ENCODE measurements at places on chromosomes 7 and 10.
A peak's percentile ranks its signal among the peaks of the same experiment; 100 is the strongest.

DNA sequence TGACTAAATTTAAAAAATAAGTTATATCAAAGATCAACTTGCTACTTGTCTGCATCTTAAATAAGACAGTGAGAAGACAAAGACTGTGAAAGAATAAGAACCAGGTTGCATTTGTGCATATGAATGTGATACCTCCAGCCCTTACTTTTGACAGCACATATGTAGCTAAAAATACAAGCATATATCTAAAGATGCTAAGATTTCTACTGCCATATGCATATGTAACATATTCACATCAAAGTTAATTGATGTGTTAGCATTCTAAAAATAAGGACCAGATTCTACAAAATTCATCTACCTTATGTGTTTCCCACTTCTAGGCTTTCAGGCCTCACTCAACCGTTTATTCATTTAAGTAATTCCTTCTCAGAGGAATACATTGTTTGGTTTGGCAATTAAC is 1120.3 kb upstream of the LRRTM3 start:
- DNase-seq, result no peak

GRCh38 chr10:124534231-124534798 is 72.7 kb downstream of the LHPP start:
- DNase-seq, result peak; percentile 42

DNA sequence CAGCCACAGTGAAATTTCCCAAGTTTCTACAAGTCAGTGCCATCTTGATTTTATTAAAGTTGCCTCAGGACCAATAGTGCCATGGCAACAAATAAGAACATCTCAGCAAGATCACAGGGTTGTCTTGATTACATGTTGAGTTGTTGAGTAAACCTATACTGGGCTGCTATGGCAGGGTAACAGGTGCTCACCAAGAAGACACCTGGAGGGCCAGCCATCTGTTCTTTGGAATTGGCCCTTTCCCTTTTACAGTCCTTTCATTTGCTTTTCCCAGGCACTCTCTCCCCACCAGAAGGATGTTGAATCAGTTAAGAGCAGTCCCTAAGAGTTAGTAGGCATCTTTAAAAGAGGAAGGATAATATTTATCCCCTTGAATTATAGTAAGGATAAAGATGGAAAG is 582.0 kb downstream of the TNS3 start:
- peak; percentile 2 for DNase-seq

- peak; percentile 61 for DNase-seq
Measured at GRCh38 chr7:86645676-86646276, 2.1 kb downstream of the GRM3 start.

GRCh38 chr10:297567-297966 is 162.3 kb downstream of the ZMYND11 start:
- no peak for DNase-seq

- no peak for DNase-seq
Measured at GRCh38 chr10:19971343-19972052, 155.3 kb downstream of the PLXDC2 start.

Measured in pons (tissue), 1 donor.